H9 (cell line): ENCODE measurements at places on chromosomes 2 and 18.

DNA sequence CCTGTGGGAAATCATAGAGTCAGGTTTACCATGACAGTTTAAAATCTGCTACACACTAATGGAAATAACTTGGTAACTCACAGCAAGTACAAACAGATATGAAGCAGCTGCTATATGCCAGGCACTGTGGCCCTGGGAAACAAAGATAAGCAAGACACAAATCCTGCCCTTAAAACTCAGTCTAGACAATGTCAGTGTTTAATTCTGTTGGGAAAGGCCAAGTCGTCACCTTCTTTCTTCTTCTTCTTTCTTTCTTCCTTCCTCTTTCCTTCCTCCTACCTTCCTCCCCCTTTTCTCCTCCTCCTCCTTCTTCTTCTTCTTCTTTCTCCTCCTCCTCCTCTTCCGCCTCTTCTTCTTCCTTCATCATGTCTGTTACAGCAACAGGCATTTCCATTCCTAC is 26.8 kb downstream of the PLEK start:
- no peak for DNase-seq

GRCh38 chr2:45825001-45825651 is 173.7 kb downstream of the PRKCE start:
- no peak for DNase-seq

DNA sequence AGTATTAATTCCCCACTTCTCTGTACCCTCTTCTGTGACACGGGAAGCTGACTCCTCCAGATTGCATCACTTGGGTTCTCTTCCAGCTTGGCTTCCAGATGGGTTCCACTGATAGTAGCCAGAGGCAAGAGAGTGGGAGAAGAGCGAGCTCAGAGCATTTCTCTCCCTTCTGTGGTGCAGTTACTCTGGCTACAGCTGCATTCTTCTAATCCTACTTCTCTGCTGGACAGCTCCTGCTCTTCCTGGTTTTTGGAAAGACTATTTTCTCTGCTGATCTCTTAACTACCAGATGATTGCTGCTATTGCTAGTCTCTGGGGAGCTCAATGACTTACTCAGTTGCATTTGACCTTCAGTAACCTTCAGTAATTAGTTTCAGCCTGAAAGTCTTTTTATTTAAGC is 187.5 kb upstream of the MAP2 start:
- DNase-seq, result peak; percentile 39

- DNase-seq, result no peak
Observed at GRCh38 chr2:190599073-190599472, 49.8 kb upstream of the NAB1 start.

GRCh38 chr2:200168641-200169555 is 137.6 kb upstream of the SPATS2L start:
- no peak for DNase-seq

- no peak for DNase-seq
Observed at GRCh38 chr2:123245156-123245555, 779.9 kb upstream of the CNTNAP5 start.

GRCh38 chr2:102094917-102095316 is 47.6 kb upstream of the IL1R1 start:
- no peak for DNase-seq

DNA sequence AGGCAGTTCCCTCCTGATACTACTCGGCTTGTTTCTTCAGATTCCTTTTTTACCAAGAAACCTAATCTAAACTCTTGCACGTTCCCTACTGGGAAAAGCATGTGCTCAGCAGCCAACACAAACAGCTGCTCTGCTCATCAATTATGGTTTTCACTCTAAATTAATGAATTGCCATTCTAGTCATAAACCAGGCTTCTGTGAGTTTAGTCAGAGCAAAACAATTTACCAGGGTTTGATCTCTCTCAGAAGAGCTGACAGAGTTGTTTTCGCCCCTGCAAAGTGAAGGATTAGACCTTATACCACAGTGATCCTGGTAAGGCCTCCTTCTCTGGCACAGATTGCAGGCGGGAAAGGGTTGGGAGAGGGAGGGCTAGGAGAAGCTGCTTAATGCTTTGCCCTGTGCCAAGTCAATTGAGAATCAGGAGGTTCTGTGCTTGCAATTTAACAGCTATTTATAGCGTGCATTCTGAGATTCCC is 57.2 kb downstream of the REEP1 start:
- DNase-seq, result no peak
